Activated naive CD4-positive, alpha-beta T cell treated with anti-CD3 and anti-CD28 coated beads, Interleukin-2, amount 50 U/mL, for 16 hours (primary cell): ENCODE measurements at places on chromosomes 5 and 9.

GRCh38 chr5:44646016-44646415, 162.7 kb upstream of the MRPS30 start:
- DNase-seq: no peak

DNA sequence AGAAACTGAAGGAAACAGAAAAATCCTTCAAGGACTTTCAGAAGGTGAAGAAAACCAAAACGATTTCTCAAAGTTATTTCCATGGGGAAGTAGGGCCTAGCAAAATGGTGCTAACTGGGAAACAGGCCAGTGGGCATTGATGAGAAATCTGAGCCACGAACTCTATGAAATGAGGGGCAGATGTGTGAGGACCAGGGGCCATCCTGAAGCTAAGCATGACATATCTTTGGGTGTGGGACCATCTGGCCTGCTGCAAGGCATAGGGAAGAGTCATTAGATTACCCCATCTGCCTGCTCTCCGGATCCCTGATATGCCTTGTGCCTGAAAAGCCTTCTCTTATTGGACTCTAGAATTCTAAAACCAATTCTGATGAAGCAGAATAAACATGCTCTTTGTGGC, 143.8 kb downstream of the PALM2AKAP2 start:
- DNase-seq: no peak

DNA sequence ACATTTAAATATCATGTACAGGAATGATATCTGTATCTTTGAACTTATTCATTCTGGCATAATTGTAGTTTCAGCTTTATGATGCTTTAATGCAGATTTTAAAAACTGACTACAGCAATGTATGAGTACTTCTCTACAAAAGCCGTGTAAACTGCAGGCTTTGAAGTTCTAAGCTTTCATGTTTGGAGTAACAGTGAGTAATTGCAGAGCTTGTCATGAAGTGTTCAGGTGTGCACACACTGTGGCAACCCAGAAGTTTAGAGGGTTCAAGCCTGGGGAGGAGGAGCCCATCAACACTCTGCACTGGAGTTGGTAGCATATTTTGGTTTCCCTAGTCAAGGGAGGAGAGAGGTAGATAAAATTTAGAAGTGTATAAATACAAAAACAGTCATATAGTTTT, 130.9 kb downstream of the CD180 start:
- no peak for DNase-seq

GRCh38 chr5:53327811-53328334, 152.6 kb upstream of the FST start:
- DNase-seq: no peak

GRCh38 chr5:10400831-10401230, 40.8 kb upstream of the ROPN1L start:
- no peak for DNase-seq

DNA sequence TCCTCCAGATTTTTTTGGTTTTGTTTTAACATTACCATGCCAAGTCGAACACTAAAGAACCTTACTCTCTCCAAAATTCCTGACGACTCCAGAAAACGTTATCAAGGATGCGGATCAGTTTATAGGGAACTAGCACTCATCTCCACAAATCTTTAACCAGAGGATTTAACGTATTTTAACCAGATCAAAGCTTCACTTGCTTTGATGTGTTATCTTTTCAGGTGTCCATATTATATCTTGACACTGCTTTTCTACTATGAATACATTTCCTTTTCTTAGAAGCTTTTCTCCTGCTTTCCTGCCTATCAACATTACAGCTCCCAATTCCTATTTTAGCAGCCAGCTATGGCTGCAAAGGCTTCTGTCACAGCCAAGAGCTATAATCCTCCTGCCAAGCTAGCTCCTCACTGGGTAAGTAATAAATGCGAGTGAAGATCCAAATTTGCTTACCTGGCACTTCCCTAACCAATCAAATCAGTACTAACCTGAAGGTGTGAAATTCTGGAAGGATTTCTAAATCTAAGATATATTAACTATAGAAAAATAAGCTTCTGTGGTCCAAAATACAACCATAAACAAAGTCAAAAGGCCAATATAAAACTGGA, 60.2 kb downstream of the CDC14B start:
- no peak for DNase-seq

- no peak for DNase-seq
Observed at GRCh38 chr9:125119643-125120286, 23.6 kb downstream of the SCAI start.

DNA sequence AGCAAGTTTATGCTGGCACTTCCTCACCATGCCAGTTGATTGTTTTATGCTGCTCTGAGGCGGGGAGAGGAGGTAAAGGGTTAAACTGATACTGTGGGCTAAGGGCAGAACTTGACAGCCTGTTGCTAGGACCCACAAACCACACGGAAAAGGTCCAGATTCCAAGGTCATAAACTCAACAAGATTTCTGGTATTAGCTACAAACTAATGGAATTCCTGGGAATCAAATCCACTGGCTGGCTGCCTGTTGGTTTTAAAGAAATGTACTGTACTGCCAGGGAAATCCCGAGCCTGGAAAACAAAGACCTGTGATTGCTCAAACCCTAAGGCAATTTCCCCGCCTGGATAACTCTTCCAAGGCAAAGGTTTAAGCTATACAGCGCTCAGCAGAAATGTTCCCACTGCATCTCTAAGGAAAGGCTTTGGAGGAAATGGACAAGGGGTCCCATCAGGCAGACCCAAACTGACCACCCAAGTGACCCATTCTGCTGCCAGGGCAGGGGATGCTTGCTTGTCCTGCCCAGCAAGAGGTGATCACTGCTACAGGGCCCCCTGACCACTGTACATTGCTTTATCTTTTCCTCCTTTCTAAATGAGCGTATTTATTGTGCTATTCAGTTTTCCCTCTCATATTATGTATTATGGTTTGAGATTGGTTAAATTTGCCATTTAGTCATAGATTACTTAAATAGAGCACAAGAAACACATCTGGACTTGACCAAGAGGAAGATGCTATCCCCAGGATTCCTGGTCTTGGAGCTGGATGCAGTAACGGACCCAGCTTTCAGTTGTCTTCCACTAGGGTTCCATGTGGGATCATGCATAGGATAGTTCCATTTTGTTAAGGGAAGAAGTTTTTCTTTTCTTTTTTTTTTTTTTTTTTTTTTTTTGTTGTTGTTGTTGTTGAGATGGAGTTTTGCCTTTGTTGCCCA, 124.3 kb downstream of the SUSD1 start:
- DNase-seq: no peak

DNA sequence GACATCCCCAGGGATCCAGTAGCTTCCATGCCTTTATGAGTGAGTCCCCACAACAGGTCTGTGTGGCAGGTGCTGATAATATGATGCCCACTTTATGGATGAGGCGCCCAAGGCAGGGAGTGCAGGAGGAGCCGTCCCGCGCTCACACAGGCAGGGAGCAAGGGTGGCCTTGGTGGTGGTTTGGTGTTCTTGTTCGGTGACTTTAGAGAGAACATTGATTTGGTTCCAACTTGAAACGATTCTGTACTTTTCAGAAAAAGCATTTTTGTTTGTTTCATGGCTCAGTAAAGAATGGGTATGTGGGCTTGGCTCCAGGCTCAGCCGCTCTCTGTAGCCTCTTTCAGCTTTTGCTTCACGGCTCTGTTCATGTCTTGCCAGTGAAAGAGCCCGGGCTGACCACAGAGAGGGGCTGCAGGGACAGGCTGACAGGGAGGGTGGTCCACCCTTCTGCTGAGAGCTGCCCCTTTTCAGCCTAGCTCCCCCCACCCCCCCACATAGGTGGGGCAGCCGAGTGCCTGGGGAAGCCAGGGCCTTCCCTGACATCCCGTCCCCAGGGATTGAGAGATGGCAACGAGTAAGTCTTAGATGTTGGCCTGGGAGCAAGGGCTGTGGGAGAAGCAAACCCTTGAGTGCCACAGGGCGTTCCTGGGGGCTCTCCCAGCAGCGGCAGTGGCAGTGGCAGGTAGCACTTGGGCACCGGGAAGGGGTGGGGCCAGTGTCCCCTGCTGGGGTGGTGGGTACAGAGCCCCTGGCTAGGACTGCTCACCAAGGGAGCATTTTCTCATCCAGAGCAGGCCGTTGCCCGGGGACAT, 28.0 kb downstream of the NCS1 start:
- no peak for DNase-seq

- no peak for DNase-seq
Observed at GRCh38 chr9:133666387-133666786, 30.2 kb downstream of the DBH start.

DNA sequence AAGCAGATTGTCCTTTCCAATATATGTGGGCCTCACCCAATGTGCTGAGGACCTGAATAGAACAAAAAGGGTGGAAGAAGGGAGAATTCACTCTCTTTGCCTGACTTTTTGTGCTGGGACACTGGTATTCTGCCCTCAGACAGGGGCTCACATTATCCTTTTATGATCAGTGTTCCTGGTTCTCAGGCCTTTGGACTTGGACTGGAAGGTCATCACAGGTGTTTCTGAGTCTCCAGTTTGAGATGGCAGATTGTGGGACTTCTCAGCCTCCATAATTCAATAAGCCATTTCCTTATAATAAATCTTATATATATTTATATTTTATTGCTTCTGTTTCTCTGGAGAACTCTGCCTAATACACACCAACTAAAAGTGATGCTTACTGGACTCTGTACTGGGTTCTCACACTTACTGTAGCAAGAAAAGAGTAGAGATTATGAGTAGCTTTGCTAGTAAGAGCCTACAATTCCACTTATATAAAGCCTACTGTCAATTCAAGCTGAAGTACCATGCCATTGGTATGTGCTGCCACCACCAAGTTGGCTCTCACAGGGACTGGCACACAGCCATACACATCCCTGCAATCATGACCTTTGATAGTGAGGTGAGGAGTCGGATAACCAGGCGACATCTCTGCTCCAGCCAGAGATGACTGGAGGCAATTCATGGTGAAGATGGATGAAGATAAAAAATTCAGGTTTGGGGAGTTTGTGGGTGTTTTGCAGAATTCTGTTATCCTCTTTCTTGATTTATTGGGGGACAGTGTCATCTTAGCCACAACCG, 130.7 kb upstream of the NR3C1 start:
- DNase-seq: no peak

- DNase-seq: no peak
Observed at GRCh38 chr5:107215611-107216010, 455.1 kb downstream of the EFNA5 start.
